M059J (cell line): ENCODE measurements at places on chromosomes 5 and 9. TPM values are rescaled to one million over a fixed set of nuclear protein-coding genes. Genes with fewer than 3 reads are reported as not detected.
A peak's percentile ranks its signal among the peaks of the same experiment; 100 is the strongest.

Gene SHOC1
- 0.02 and 0.10 TPM in 2 replicates for total RNA-seq

Gene SARDH
- total RNA-seq: 1.3 and 1.4 TPM in 2 replicates

DNA sequence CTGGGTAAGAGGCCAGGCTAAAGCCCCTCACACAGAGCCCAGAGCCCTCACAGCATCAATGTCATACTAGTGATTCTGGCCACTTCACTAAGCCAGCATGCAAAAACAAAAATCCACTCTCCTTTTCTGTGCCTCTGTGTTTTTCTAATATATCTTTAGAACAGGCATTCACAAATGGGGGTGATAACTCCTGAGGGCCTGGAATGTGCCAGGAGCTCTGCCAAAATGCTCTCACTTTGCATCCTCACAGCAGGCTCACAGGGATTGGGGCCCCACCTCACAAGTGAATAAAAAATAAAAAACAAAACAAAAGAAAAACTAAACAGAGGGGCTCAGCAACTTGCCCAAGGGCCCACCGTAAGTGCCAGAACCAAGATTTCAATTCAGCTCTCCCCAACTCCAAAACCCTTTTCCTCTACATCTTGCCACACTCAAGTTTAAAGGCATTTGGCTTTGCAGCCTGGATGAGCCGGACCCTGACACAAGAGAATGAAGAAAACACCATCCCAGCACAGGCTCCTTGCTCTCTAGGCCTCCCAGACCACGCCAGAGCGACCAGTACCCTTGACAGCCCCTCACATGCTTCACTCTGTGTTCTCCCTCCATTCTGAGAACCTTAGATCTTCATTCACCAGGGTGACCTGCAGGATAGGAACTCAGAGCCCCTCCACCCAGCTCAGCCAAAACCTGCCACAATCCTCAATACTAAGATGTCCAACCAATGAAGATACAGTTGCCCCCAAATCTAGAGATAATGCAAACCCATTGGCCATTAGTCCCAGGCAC is 51.3 kb downstream of the SAXO1 start:
- peak; percentile 17 for DNase-seq

Gene PTPRD
- 0.12 TPM in 1 of 2 replicates, not detected in the other for total RNA-seq

DNA sequence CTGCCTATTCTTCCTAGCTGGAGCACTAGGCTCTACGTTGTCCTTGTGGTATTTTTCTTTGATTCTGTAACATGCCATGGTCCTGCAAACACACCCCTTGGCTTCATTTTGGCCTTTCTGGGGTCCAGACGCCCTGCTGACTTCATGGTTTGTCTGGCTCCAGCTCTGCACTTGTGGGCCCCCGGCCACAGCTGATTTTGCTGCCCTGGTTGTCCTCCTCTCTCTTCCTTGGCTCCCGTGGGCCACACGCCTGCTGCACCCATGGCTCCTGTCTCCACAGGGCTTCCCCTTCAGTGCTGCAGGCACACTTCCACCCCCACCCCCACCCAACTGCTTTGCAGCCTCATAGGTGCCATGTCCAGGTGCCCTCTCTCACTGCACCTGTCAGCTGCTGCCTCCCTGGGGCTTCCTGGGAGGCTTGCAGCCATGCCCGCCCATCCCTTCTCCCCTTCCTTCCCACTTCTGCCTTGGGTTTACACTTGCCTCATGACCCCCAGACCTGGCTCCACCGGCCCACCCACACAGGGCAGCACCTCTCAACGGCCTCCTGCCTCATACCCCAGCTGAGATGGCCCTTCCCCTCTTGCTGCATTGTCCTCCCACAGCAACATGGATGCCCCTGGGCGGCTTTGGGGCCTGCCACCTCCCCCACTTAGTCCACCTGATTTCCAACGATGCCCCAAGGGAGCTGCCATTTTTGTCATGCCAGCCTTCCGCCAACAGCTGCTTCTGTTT is 25.6 kb downstream of the SLC6A3 start:
- no peak for DNase-seq

Gene PDE8B
- 0.07 and 0.39 TPM in 2 replicates for total RNA-seq

Gene RPP25L
- total RNA-seq: 16.7 and 23.3 TPM in 2 replicates

DNA sequence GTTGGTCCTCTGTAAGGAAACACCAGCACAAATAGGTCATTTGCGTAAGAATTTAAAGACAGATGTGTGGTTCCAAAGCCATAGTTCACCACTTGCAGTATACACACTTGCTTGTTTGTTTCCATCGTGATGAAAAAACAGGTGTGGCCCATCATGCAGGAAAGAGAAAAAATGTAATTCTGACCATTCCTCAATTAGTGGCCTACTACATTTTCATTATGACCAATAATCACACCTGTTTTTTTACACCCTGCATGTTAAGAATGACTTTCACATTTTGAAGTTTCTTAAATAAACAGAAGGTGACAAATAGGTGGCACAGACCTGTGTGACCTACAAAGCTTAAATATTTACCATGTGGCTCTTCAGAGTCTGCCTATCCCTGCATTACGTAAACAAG is 2.2 kb upstream of the ICE1 start:
- no peak for DNase-seq

Gene PCDHB10
- 0.49 and 1.3 TPM in 2 replicates for total RNA-seq

Gene C5orf58
- total RNA-seq: not detected in 2 replicates

DNA sequence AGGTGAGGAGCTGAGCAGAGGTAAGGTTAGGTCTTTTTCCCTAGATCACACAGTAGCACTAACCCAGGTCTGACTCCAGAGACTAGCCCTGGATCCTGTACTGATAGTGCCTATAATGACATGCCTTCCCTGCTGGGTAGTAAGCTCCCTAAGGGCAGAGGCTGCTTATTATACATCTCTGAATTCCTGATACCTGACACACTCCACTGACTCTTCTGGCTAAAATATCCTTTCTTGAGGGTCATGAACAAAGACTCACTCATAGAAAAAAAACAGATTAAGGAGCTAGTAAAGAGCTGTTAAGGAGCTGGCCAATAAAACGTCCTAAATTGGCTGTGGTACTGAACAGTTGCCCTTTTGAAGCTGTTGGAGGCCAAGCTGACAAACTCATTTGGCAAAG is 149.0 kb upstream of the ITGA1 start:
- no peak for DNase-seq

- DNase-seq: no peak
Observed at GRCh38 chr5:134077926-134078580, 36.4 kb upstream of the TCF7 start.

DNA sequence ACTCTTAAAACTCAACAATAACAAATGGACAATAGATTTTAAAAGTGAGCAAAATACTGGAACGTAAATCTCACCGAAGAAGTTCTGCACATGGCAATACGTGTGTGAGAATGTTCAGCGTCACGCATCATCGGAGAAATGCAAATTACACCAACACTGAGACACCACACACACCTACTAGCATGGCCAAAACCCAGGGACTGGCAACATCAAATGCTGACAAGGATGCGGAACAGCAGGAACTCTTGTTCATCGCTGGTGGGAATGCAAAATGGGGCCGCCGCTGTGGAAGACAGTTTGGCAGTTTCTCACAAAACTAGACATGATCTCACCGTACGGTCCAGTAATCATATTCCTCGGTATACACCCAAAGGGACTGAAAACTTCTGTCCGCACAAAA is 21.6 kb upstream of the CLPTM1L start:
- DNase-seq: no peak

Gene KIF20A
- 90.2 and 133 TPM in 2 replicates for total RNA-seq

- no peak for DNase-seq
Observed at GRCh38 chr5:143161885-143162540, 241.5 kb downstream of the NR3C1 start.

- DNase-seq: no peak
Observed at GRCh38 chr5:151047814-151048425, 27.5 kb downstream of the GPX3 start.

Gene CDC25C
- total RNA-seq: 20.5 and 28.4 TPM in 2 replicates

DNA sequence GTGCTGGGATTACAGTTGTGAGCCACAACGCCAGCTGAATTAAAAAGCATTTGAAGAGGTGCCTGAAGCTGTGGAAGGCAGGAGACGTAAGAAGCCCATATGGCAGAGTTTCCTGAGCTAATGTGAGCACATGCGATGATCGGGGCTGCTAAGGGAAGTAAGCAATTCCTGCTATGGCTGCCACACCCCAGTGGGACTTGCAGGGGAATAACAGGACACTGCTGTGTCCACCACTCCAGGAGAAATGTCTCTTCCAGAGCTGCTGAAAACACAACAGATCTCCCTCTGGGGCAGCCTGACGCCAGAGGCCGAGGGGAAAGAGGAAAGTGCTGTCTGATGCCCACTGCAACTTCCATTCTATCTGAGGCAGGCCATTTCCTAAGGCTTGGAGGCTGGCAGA is 46.2 kb upstream of the ANKRD55 start:
- no peak for DNase-seq

DNA sequence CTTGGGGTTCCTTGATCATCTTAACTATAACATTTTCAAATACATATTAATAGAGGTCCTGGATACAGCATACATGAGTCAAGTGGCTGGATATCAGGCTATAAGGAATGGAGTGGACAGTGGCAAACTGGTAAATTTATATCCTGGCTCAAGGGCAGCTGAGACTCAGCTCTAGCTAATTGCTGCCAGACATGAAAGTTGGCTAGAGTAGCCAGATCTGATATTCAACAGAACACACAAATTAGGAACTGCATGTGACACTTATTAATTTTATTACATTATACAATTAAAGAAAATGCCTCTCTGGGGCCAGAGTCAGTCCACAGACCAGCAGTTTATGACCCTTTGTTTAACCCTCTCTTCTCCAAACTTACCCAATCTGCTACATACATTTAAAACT is 206.5 kb downstream of the KCTD16 start:
- DNase-seq: no peak

- peak; percentile 41 for DNase-seq
Observed at GRCh38 chr5:63127054-63127453, 548.4 kb downstream of the LRRC70 start.

Gene CHMP5
- total RNA-seq: 217 and 248 TPM in 2 replicates

- DNase-seq: no peak
Observed at GRCh38 chr9:8389531-8389930, 590.0 kb upstream of the DMAC1 start.

DNA sequence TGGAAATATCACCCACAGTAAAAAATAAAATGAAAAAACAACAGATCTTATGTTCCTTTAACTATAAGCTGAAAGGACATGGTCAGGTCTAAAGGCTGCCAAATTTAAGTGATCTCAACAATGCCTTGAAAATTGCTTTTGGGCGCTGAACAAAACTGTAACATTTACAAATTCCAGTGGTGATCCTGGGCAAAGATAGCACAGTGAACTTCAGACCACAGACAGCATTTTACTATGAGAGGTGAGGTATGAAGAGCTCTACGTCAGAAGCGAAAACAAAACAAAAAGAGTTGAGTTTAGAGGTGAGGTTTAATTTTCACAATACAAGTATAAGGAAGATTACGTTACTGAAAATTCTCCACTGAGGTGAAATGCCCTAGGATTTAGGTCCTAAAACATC is 165.8 kb upstream of the STK32A start:
- no peak for DNase-seq

GRCh38 chr5:126769703-126770102 is 7.2 kb upstream of the LMNB1 start:
- no peak for DNase-seq

GRCh38 chr5:66596636-66597182 is 516 bp downstream of the MAST4 start:
- DNase-seq: no peak

Gene GLE1
- total RNA-seq: 48.2 and 61.4 TPM in 2 replicates

DNA sequence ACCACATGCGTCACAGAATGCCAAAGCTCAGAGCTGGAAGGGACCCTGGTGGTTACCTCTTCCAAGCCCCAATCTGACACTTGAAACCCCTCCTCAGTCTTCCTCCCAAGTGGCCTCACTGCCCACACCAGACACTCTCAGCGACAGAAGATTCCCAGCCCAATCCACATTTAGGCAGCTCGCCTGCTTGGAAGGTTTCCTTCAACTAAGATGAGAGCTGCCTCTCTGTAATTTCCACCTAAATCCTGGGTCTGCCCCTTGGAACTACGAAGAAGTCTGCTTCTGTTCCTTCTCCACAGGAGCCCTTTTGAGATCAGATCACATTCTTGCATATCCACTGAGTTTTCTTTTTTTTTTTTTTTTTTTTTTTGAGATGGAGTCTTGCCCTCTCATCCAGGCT is 83.7 kb downstream of the PAX5 start:
- no peak for DNase-seq

GRCh38 chr5:74040811-74041491 is 415.0 kb downstream of the ARHGEF28 start:
- peak; percentile 45 for DNase-seq

DNA sequence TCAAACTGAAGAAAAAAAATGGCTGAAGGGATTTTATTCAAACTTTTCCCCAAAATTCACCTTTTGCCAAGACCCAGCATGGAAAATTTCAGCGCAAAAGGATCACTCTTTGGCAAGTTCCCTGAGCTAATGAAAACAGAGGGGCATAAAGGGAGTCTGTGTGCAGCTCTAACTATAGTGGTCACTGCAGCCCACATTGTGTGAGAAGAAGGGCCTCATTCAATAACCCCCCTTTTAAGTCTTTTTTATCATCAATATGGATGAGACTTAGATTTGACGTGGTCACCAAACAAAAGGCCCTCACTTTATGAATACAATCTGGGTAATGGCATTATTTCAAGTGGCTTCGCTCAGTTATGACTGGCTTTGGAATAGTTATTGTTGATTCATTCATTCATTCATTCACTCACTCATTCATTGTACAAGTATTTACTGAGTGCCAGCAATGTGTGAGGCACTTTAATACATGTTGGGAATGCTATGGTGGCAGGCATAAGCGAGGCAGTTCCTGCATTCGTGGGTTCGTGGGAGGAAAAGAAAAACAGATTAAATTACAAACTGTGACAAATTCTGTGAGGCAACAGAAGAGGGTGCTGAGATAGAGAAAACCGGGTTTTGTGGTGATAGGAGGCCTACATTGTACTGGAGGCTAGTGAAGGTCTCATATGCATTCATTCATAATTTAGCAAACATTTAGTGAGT is 145.7 kb upstream of the KLF4 start:
- no peak for DNase-seq
